ENCODE measurements at places on chromosomes 2 and 18. TPM values are rescaled to one million over a fixed set of nuclear protein-coding genes. Genes with fewer than 3 reads are reported as not detected.

The SPATA3 gene
- not detected for polyA plus RNA-seq

The FBXO15 gene
- polyA plus RNA-seq = 0.23 TPM

The GPATCH11 gene
- polyA plus RNA-seq = 1.9 TPM

The CAPN14 gene
- polyA plus RNA-seq = not detected

The TEX44 gene
- polyA plus RNA-seq = not detected

The GALR1 gene
- polyA plus RNA-seq = not detected
